ENCODE measurements at places on chromosomes 12 and 14. TPM values are rescaled to one million over a fixed set of nuclear protein-coding genes. Genes with fewer than 3 reads are reported as not detected.

GRCh38 chr12:26195641-26196420 is 458 bp downstream of the SSPN start:
- ATAC-seq: peak; percentile 26

- peak; percentile 59 for ATAC-seq
These were observed 1418.2 kb downstream of the AACS start for GRCh38 chr12:126483145-126484068.

GRCh38 chr14:26707234-26707633 is 109.4 kb upstream of the NOVA1 start:
- ATAC-seq: no peak

DNA sequence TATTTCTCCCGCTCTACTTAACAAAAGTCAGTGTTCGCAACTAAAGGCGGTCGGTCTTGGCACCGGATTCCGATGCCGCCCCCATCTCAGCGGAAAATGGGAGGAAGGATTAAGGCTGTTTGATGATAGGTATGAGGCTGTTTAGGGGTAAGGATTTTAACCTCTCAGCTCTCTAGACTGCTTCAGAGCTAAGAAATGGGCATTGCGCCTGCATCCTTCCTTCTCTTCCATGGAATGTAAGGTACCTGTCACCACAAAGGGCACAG is 1.4 kb downstream of the COCH start:
- ATAC-seq: no peak

GRCh38 chr12:97701901-97702300 is 239.3 kb downstream of the RMST start:
- ATAC-seq: no peak

GRCh38 chr12:2844786-2845185 is 10.0 kb upstream of the NRIP2 start:
- no peak for ATAC-seq

DNA sequence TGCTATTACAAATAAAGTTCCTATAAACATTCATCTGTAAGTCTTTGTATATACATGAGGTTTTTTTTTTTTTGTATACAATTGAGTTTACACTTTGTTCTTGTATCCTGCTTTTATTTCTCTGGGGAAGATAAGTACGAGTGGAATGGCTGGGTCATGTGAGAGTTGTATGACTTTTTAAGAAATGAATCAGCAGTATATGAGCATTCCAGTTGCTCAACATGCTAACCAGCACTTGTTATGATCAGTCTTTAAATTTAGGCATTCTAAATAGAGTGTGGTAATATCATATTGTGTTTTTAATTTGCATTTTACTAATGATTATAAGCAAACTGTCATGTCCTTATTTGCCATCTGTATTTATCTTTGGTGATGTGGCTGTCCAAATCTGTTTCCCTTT is 44.7 kb upstream of the AMIGO2 start:
- no peak for ATAC-seq

GRCh38 chr14:64736271-64737169 is 32.3 kb downstream of the PLEKHG3 start:
- no peak for ATAC-seq

DNA sequence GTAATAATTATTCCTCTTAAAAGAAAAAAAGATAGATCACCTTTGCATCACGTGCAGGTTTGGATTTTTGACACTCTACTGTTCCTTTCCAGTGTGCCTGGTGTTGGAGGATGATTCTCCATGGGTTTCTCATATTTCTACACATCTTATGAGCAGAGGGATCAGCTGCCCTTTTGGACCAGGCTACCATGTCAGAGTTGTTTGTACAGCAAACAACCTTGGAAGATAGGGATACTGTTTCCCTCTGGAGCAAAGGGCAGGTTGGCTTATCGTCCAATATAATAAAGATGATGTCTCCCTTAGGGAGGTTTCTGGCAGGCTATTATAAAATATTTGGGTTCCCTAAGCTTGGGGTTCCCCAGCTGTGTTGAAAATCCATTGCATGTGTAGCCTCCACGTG is 42.1 kb downstream of the DAO start:
- no peak for ATAC-seq

- ATAC-seq: peak; percentile 27
These were observed 1.2 kb downstream of the PAWR start for GRCh38 chr12:79689477-79690141.

DNA sequence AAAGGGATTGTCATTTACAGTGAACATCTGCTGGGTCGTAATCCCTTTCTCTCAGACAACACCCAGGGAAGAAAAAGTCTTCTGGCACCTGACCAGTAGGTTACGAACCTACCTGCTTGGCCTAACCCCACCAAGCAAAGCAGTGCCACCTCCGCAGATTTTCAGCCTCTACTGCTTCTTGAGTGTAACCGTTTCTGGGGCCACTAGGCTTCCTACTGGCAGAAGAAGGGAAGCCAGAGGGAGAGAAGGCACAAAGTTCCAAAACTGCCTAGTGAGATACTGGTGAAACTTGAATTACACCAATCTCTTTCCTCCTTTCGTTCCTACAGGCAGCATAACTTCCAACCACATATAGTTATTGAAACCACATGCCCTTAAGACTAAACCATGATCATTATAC is 383.6 kb downstream of the BCAT1 start:
- no peak for ATAC-seq

DNA sequence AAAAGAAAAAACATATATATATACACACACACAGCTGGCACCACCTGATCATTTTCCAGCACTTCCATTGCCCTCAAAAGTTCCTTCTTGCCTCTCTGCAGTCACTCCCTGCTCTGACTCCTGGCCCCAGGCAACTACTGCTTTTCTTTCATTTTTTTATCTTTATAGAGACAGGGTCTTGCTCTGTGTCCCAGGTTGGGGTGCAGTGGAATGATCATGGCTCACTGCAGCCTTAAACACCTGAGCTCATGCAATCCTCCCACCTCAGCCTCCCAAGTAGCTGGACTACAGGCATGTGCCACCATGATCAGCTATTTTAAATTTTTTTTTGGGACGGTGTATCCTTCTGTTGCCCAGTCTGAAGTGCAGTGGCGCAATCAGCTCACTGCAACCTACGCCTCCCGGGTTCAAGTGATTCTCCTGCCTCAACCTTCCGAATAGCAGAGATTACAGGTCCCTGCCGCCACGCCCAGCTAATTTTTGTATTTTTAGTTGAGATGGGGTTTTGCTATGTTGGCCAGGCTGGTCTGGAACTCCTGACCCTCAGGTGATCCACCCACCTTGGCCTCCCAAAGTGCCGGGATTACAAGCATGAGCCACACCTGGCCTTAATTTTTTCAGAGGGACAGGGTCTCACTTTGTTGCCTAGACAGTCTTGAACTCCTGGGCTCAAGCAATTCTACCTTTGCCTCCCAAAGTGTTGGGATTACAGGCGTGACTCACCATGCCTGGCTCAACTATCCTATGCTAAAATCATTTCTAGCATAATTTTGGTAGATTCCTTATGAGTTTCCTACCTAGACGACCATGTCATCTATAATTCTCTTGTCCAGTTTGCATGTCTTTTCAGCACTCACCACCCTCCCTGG is 7.8 kb downstream of the HSP90AA1 start:
- no peak for ATAC-seq

- no peak for ATAC-seq
These were observed 901.6 kb downstream of the BCL11B start for GRCh38 chr14:98370352-98370751.

GRCh38 chr12:12791756-12792369 is 6.4 kb downstream of the APOLD1 start:
- ATAC-seq: no peak

GRCh38 chr14:91946622-91947474 is 646 bp downstream of the FBLN5 start:
- peak; percentile 38 for ATAC-seq

DNA sequence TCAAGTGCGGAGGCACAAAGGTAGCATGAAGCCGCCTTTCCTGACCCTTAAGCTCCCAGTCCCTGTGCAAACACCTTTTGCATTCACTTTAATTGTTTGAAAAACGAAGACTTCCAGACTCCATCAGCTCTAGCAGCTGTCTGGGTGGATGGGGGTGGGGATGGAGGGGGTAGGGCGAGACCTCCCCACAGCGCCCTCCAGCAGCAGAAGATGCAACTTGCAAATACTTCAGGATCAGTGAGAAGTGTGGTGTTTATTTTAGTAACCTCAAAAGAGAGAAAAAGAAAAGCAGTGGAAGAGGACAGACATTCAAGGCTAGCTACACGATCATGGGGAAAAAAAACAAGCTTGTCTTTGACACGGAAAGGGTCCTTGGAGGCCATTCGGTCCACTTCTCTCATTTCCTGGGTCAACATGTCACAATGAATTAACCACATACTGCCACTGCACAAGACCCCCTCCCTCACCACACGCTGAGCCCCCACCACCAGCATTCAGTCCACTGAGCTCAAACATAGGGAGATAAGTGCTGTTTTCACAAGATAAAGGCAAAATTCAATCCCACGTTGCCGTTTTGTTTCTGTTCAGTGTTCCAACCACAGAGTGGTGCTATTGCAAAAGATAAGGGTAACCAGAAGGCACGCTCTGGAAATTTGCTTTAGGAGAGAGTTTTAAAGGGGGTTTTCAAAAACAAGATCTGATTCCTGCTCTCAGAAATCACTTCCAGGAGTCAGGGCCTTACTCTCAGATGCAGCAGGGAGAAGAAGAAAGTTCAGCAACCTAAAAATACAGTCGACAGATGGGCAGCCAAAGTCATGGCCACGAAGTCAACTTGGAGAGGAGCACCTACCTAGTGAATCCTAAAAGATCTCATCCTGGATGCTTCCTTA is 3.3 kb upstream of the NTF3 start:
- no peak for ATAC-seq

DNA sequence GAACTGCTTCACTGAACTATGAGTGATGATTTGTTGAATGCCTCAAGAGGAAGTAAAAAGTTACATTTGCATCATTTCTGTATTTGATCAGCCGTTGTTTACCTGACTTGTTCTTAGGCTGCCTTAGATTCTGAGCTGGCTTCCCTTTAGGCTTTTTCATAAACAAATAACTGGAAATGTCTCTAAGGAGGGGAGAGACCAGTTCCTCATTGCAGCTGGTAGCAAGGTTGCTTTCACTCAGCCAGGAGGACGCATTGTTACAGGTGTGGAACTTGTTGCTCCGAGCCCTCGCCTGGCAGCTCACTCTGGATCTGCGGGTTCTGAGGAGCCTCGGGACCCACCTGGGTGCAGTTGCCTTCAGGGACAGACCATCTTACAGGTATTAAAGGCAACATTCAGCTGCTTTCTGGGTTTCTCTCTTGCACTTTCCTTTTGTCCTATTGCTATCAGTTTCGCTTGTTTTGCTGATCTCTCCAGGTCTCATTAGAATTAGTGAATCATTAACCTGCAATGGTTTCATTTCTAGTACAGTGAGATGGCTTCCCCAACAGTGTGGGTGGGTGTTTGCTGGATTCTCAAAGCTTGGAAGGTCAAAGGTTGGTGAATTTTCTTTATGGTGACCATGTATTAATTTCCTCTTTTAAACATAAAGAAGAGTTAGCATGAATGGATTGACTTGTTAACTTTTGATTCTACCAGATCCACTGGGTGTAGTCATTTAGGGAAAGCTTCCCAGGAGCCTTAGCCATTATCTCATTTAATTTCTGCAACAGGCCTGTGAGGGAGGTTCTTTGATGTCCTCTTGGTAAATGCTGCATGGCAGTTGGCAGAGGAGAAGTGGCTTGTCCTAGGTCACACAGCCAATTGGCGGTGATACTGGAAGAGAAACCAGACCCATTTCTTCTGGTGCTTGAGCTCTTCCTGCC is at the start of gene PLEKHG7:
Gene PLEKHG7 (plus strand): TSS at position 236 of the 926 bp plus-strand sequence. CDS start 3,643 bp downstream, outside the sequence.
- peak; percentile 72 for ATAC-seq

DNA sequence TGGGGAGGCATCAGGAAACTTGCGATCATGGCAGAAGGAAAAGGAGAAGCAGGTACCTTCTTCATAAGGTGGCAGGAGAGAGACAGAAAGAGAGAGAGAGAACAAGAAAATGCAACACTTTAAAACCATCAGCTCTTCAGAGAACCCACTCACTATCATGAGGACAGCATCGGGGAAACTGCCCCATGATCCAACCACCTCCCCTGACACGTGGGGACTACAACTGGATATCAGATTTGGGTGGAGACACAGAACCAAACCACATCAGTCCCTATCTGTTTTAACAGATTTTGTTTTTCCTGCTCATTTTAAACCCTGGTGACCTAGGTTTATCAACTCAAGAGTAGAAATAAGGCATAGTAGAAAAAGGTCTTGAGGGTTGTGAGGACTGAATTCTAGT is 210.1 kb upstream of the PLXNC1 start:
- ATAC-seq: no peak

DNA sequence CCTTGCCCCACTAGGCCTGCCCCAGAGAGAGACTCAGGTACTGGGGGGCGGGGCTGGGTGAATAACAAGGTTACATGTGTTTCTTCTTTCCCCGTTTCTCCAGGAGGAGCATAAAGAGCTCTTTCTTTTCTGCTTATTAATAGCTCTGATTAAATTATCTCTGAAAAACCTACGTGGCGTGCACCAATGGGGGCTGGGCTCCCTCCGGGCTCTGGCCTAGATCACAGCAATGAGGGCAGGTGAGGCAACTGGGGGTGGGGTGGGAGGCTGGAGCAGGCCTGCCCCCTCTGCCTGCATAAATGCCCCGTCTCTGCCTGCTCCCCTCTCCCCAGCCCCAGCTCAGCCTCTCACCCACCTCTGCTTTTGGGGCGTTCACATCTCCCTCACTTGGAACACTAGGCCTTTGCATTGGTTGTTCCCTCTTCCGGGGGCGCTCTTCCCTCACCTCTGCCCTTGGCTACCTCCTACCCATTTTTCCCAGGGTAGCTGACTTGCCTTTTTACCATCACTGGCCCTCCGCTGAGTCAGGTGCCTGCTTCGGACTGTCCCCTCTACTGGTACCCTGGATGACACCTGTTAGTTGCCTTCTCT is 4.1 kb upstream of the FAM222A start:
- ATAC-seq: no peak

- ATAC-seq: no peak
These were observed 54.7 kb downstream of the DDX51 start for GRCh38 chr12:132089407-132089910.

GRCh38 chr12:52147367-52147963 is 44.3 kb downstream of the KRT80 start:
- ATAC-seq: no peak

- no peak for ATAC-seq
These were observed 87.3 kb downstream of the TMX1 start for GRCh38 chr14:51327376-51327775.

GRCh38 chr12:61750604-61751003 is 509.6 kb upstream of the USP15 start:
- no peak for ATAC-seq

DNA sequence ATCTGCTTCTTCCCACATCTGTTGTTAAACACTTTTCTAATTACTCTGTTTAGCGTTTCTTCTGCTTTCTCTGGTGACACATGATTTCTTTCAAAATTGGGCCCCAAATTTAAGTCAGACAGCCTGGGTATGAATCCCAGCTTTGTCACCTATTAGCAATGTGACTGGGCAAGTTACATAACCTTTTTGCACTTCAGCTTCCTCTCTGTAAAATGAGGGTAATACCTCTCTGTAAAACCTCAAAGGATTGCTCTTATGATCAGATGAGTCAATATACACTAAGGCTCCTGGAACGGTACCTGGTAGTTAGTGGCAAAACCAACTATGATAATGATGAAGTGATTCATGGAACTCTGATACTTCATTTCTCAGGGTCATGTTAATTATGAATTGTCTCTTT is 33.0 kb downstream of the E2F7 start:
- ATAC-seq: peak; percentile 90

- ATAC-seq: no peak
These were observed 258.6 kb downstream of the ADAMTS20 start for GRCh38 chr12:43293396-43293795.

The GLIPR1L2 gene
- total RNA-seq: 0.56 TPM

The MMP19 gene
- not detected for total RNA-seq

The C12orf50 gene
- total RNA-seq: 0.29 TPM

The SLC25A47 gene
- total RNA-seq: not detected

The ANO2 gene
- total RNA-seq: not detected

The SDSL gene
- 0.69 TPM for total RNA-seq

The SIX4 gene
- 0.54 TPM for total RNA-seq

The TEX22 gene
- 0.95 TPM for total RNA-seq

The TAS2R14 gene
- total RNA-seq: 3.7 TPM
